AG10803 (cell line): ENCODE measurements at places on chromosomes 7 and 10.
A peak's percentile ranks its signal among the peaks of the same experiment; 100 is the strongest.

GRCh38 chr7:1693991-1694524 is 24.0 kb downstream of the ELFN1 start:
- peak; percentile 12 for DNase-seq

GRCh38 chr10:125014836-125015355 is 73.0 kb downstream of the ZRANB1 start:
- DNase-seq, result no peak

- no peak for DNase-seq
These were observed 1127.3 kb upstream of the AUTS2 start for GRCh38 chr7:68470836-68471435.

DNA sequence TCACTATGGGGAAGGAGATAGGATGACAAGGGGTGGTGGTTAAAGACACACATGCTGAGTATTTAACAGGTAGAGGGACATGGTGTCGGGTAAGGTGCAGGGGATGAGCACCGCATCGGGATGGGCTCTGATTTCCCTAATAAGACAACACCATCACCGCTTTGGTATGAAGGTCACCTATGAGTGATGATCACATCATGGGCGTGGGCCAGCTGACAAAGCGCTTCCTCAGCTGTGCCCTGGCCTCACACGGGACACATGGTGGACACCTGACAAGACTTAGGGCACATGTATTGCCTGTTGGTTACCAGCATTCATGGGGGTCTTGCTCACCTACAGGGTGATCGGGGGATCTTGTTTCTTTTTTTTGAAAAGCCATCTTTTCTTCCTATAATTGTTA is 12.8 kb downstream of the C7orf57 start:
- DNase-seq, result no peak

DNA sequence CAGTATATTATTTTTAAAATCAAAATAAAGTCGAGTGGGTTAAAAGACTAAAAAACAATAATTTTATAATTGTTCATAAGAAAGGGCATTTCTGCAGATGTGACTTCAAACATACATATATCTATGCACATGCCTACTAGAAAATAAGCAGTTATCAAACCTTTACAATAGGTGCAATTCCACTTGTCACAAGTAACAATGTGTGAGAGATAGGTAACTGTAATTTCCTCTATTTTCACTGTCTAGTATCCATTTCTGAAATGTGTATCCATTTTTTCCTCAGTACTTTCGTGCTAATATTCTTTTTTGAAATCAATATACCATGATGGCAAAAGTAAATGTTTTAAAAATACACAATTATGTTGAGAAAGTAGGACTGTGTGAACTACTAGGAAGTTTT is 96.9 kb upstream of the GNAI1 start:
- DNase-seq, result no peak

- DNase-seq, result no peak
These were observed 78.1 kb upstream of the VWDE start for GRCh38 chr7:12481722-12482121.

GRCh38 chr10:55631071-55631654 is 729.9 kb downstream of the ZWINT start:
- peak; percentile 21 for DNase-seq

- DNase-seq, result no peak
These were observed 57.6 kb downstream of the LRGUK start for GRCh38 chr7:134184767-134185166.

DNA sequence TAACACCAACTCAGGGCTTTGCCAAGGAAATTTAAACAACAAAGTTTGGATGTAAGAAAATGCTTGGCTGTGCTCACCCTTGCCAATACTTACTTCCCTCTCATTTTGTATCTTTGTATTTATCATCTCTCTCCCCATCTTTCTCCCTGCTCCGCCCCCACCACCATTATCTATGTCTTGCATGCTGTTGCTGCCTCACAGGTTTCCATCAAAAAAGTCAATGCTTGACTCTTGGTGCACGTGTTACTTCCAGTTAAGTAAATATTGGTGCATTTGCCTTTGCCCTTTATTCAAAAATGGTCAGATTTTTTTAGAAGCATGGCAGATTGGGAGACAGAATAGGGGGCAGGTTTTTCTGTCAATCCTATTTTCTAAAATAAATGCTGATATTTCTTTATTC is 626.0 kb downstream of the ACTR3B start:
- DNase-seq, result no peak

GRCh38 chr10:72886621-72887020 is 6.9 kb upstream of the OIT3 start:
- no peak for DNase-seq

GRCh38 chr7:27459021-27459730 is 203.5 kb downstream of the HIBADH start:
- peak; percentile 86 for DNase-seq

GRCh38 chr10:100866010-100866409 is 46.8 kb upstream of the SLF2 start:
- DNase-seq, result no peak

DNA sequence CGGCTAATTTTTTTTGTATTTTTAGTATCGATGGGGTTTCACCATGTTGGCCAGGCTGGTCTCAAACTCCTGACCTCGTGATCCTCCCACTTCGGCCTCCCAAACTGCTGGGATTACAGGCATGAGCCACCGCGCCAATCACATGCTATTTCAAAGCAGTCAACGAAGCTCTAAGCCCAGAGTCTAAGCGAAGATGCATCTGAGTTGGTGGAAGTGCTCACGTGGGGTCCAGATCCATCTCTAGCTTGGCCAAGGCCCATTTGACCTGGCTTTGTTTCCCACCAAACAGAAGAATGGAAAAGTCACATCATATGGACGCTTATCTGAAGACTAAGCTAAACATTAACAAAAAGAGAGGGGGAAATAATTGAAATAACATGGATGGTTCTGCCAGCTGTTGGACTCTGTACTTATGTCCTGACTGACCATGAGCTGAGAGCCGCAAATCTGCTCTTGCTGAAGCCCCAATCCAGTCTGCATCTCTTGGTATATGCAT is 3.8 kb upstream of the GTF2I start:
- no peak for DNase-seq

DNA sequence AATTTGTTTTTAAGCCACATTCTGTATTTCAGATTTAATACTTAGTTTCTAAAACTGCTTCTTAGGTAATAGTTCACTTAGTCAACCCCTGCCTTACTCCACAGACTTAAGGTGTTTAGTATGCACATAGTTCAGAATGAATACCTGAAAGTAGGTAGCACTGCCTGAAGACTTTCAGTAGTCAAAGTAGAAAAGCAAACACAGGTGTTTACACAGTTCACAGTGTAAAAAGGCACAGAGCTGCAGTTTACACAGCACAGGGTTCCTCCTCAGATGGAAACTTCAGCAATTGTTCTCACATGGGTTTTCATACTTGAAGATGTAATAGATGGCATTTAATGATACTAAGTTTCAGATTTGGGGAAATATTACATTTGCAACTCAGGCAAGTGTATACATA is 3.1 kb upstream of the PKD1L1 start:
- DNase-seq, result no peak

DNA sequence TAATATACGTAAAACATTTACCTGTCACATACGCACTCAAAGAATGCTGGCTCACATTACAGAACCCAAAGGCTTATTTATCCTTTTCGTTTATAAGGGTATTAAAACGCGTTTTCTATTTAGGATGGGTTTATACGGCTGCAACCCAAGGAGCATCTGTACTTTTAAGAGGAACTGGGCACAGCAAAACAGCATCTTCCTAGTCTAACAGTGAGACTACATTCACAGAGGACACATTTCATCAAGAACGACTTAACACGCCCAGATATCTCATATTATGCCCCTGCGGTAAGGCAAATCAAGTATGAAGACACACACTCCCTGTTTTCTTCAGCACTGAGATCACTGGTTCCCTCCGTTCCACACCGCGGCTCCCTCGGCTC is 533 bp upstream of the DMTF1 start:
- DNase-seq, result no peak

DNA sequence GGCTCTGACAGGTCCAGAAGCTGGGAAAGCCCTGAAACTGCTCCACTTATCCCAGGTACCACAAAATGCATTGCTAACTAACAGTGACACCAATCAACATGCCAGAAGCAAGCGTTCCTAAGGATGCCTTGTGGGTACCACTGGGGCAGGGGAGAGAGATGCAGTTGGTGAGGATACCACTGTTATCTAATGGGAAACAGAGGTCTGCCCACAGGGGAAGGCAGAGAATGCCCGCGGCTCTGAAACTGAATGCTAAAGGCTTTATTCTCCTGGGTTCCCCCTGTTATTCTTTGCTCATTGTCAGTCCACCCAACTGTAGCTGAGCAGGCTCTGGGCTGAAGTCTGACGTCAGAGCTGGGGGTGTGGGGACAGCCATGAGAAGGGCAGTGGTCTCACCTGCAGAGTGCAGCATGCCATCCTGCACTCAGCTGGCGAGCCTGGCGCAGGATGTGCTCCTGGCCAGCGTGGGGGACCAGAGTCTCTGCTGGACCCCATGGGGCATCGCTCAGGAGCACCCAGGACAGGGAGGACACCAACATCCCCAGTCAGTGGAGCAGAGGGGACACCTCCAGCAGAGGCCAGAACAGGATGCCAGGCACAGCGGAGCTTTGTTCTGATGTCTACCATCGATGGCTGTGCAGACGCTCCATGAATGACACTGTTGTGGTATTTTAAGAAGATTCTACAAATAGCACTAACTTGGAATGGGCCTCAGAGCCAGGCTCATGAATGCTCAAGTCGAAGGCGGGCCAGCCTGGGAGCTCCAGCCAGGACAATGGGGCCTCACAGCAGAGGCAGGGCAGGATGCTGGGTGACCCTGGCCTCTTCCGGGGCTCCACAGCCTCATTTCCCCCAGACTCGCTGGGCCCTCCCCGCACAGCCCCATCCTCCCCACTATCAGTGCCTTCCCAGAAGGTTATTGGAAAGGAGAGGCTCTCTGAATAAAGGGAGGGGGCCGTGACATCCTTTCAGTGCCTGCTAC is 95.8 kb downstream of the ARHGAP22 start:
- DNase-seq, result no peak

- DNase-seq, result no peak
These were observed 50.5 kb upstream of the GTF2I start for GRCh38 chr7:74606909-74607510.

- DNase-seq, result no peak
These were observed 63.8 kb upstream of the NMT2 start for GRCh38 chr10:15232279-15232678.

- no peak for DNase-seq
These were observed 20.4 kb upstream of the LMTK2 start for GRCh38 chr7:98086281-98086718.

DNA sequence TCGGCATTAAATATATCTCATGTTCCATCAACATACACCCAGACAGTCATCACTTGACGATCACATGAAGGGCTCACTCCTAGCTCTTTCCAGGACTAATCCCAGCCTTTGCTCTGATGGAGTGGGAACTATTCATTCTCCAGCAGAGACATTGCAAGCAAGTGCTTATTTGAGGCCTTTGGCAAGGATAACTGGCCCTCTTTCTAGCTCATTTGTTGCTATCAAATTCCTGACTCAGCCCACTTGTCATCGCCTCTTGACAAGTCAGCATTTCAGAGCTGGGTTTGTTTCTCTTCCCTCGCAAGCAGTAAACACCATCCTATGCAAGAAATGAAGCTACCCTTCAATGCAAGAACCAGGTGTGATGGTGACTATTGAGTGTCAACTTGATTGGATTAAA is 1165.7 kb upstream of the AUTS2 start:
- peak; percentile 47 for DNase-seq

DNA sequence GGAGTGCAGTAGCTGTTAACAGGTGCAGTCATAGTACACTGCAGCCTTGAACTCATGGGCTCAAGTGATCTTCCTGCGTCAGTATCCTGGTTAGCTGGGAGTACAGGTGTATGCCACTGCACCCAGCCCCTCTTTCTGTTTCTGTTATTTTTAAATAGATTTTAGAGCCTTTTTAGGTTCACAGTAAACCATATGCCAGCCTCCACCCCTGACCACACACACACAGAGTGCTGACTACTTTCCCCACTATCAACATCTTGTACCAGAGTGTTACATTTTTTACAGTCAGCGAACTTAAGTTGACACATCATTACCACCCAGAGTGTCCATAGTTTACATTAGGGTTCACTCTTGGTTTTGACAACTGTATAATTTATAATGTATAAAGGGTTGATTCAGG is 32.1 kb downstream of the MARCHF5 start:
- no peak for DNase-seq

DNA sequence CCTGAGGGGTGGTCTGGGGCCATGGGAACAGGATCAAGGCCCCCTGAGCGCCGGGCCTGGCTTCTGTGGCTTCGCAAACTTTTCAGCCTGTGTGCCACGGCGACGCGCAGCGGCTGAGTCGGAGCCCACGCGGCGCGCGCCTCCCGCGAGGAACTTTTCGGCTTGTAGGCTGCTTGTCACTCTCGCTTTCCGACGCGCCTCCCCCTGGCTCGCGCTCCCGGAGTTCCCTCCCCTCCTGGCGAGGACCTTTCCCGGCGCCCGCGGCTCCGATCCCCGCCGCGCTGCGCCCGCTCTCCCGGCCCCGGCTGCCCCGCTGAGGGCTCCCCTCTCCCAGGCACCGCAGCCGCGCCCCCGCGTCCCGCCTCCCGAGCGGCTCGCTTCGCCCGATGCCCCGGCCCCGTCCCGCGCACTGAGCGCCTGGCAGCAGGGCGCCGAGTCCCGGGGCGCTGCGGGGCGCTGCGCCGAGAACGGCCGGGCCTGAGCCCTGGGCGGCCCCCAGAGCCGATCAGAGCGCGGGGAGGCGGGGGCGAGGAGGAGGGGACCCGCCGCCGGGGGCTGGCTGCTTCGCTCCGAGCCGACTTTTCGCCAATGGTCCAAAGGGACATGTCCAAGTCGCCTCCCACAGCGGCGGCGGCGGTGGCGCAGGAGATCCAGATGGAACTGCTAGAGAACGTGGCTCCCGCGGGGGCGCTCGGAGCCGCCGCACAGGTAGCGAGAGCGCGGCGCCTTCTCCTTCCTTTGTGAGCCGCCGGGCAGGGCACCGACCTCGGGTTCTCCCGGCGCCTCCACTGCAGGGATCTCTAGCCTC is at the start of gene CACNB2:
Gene CACNB2, plus strand, starts transcription at position 276 of the 808 bp plus-strand sequence.
- DNase-seq, result peak; percentile 43

DNA sequence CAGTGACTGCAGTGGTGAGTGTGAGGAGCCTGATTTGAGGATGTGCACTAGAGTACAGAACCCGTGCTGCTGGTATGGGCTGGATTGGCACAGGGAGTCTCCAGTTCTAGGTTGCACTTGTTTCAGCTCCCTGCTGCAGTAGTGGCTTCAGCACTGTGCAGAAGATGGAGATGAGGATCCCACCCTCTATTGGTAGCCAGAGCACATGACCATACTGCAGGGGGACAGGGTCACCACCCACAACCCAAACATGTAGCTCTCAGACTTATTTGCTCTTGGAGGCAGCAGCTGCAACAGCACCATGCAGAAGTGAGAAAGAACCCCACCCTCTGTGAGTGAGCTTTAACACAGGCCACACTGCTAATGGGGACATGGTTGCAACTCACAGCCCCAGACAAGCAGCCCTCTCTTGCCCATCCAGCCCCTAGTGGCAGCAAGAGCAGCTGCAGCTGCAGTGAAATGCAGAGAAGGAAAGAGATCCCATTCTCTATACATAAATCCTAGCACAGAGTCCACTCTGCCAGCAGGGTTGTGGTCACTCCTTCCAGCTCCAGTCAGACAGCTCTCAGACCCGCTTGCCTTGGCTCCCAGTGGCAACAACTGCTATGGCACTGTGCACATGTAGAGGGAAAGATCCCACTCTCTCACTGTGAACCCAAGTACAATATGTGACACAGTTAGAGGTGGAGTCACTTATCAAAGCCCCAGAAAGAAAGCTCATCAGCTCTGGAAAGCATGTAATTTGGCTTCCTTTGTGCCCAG is 51.4 kb upstream of the SCIN start:
- peak; percentile 1 for DNase-seq
